ENCODE measurements at places on chromosomes 13 and 19.

GRCh38 chr19:13996928-13997630 is 9.0 kb downstream of the RFX1 start:
- DNase-seq = no peak

DNA sequence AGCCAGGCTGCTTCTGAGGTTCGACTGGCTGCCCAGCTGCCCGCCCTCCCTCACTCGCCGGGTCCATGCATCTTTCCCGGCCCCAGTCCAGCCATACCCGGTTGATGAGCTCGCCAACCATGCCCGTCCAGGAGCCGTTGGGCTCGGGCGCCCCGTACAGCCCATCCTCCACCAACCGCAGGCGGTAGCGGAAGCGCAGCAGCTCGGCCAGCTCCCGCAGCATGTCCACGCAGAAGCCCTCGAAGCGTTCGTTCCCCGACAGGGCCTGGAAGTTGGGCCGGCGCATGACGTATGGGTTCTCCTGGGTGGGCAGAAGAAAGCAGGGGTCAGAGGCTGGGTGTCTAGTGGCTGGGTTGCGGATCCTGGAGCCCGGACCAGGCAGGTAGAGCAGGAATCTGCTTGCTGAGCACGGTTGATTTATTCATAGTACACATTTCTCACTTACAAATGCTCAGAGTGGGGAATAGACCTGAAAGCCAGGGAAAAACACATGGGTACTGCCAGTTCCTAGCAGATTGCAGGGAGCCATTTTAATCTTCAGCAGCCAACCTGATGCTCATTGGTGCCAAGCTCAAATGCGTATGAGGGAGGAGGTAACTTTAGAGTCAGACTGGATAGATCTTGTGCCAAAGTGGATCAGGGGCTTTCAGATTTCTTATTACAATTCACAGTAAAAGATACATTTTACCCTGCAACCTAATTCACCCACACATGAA is 27.4 kb downstream of the GRIK5 start:
- no peak for DNase-seq

GRCh38 chr13:59991395-59991794 is 172.3 kb downstream of the DIAPH3 start:
- no peak for DNase-seq

DNA sequence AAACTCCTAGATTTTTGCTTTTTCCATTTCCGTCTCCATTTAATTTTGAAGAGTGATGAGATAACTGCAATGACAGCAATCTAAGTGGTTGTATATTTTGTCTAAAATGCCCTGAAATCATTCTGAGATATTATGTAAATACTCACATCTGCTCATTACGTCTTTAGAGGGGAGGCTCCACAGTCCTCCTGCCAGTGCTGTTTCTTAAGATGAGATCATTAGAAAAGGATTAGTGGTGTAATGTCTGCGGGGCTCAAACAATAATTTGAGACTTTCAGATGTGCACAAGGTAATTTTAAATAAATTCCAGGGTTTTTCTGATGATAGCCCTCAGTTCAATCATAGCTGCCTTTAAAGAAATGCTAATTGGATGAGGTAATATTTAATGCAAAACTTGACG is 437.9 kb downstream of the FOXO1 start:
- DNase-seq = no peak

DNA sequence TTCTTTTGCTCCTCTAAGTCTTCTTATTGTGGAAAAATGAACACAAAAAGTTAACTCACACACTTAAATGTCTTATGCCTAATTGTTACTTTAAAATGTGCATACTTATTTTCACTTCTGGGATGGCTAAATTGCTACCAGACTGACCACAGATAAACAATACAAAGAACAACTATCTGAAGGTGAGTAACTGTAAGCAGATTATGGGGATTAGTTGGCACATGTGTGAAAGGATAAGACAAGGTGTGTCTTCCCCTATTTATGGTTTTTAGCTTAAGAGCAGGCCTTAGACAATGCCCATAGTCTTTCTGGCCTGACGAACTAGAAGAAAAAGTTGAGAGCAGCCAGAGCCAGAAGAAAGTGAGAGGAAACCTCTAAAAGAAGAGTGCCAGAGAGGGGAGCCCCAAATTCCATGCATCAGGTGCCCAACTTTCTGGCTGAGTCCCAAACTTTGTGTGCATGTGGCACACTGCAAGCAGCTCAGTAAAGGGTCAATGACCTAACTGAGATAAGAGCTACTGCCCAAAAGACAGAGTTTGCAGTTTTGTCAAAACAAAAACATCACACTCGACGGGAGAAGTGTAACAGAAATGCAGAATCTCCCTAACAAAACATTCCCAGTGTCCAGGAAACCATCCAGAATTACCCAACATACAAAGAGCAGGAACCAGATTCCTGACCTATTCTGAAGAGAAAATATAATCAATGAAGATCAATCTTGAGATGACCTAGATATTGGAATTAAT is 375.4 kb downstream of the KCNRG start:
- no peak for DNase-seq

DNA sequence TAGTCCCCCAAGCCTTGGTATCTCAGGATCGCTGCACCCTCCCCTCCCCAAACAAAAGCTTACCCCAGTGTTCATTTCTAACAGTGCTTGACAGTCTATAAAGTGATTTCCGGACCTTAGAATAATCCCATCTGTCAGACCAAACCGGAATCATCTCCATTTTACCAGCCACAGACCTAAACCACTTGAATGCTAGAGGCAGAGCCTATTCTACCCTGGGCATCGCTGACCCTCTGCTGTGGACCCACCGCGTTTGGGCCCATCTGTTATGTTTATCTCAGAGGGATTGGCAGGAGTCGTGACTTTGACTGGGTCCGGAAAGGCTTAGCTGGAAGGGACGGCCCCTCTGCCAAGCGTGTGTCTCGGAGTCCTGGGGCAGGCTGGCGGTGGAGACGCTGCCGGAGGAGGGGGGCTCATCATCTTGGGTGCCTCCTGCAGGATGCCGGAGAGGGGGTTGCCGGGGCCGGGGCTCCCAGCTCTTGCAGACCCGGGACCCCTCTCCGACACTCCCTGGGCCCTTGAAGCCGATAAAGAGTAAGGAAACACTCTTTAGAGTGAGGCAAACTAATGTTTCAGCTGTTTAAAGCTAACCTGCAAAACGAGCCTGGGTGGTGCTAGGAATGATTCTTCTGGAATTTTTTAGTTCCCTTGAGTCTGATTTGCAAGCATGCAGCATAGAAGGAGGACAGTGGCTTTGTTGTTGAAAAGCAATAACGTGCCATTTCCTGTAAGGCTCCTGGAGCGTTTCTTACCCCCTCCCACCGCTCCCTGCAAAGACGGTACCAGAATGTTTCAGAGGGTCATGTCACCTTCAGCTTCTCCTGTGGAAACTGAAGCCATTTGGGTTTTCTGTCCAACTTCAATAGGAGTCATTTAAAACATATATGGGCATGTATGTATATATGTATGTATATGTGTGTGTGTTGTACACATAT is 1.3 kb downstream of the SLC25A42 start:
- DNase-seq = no peak

- DNase-seq = no peak
These were observed 1120.0 kb upstream of the ATXN8OS start for GRCh38 chr13:68987585-68987984.

DNA sequence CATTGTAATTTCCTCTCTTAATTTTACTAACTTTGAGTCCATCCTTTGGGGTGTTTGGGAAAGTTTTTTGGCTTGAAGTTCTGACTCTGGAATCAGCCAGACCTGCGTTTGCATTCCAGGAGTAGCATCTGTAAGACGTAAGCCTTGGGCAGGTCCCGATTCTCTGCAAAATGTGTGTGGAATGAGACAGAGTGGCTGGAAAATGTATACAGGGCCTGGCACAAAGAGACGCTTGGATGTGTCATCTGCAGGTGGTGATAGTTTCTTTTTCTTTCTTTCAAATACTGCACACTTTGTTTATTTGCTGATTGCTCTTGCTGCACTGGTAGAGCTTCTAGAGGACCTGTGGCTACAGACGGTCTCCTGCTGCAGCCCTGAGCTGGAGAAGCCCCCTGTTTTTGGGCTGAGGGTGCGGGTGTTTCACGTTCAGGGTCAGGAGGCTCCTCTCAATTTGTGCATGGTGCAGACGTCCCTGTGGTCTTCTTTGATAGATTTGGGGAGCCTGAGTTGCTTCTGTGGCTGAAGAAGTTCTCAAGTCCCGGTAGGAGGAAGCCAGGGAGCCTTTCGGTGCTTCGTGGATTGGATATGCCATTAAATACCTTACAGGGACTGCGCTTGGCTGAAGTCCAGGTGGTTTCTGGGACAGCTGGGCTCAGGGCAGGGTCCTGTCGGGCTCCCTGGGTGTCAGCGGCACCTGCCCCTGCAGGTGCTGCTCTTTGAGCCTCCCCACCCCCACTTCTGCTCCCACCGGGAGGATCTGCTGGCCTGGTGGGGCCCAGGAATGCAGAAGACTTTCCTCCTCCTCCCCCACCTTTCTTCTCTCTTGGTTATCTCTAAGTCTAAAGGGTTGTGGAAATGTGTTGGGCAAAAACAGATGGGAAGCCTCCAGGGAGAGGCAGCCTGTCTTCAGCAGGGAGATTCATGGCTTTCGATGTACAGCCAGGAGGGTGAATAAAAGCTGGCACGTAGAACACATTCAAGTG is 44.0 kb upstream of the GAS6 start:
- DNase-seq = no peak

DNA sequence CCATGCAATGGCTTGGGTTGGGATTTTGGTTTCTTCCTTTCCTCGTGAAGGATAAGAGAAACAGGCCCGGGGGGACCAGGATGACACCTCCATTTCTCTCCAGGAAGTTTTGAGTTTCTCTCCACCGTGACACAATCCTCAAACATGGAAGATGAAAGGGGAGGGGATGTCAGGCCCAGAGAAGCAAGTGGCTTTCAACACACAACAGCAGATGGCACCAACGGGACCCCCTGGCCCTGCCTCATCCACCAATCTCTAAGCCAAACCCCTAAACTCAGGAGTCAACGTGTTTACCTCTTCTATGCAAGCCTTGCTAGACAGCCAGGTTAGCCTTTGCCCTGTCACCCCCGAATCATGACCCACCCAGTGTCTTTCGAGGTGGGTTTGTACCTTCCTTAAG is 24.1 kb downstream of the SPC24 start:
- DNase-seq = no peak

DNA sequence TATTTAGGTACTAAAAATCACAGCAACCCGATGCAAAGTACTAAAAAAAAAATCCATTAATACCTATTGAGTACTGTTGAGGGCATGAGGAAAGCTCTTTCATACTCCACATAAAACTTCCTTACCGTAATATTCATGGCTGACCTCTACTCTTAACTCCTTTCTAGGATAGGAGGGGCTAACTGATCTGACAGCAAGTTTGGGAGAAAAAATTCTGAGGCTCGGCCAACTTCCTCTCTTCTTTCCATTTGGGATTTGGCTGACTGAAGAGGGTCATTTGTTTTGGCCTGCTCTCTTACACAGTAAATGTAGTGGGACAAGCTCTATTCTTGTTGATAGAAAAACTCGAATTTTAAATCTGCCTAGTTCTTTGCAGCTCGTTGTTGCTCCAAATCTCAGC is 9.4 kb upstream of the USPL1 start:
- DNase-seq = no peak

- no peak for DNase-seq
These were observed 712 bp upstream of the RINL start for GRCh38 chr19:38878575-38879399.

DNA sequence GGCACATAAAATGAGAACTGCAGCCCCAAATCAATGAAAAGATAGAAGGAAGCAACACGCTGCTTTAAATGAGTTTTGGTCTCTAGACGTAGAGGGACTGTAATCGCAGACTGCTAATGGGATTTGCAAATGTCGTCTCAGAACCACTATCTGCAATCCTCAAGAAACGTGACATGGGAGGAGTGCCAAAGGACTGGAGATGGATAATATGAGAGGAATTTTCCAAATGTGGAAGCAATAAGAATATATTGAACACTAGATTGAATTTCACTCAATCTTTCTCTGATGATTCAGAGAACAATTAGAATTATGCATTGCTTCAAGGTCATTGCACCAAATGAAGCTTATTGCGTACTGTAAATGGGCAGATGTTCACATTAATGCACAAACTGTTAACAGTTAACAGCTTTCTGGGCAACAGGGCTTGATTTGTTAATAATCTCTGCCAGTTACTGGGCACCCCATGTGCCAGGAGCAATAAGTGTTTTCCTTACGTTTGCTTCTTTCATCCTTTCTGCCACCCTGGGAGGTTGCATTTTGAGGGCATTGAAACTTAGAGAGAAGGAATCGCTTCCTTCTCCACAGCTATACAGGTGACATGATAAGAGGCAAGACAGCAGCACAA is 62.8 kb upstream of the WASF3 start:
- no peak for DNase-seq

DNA sequence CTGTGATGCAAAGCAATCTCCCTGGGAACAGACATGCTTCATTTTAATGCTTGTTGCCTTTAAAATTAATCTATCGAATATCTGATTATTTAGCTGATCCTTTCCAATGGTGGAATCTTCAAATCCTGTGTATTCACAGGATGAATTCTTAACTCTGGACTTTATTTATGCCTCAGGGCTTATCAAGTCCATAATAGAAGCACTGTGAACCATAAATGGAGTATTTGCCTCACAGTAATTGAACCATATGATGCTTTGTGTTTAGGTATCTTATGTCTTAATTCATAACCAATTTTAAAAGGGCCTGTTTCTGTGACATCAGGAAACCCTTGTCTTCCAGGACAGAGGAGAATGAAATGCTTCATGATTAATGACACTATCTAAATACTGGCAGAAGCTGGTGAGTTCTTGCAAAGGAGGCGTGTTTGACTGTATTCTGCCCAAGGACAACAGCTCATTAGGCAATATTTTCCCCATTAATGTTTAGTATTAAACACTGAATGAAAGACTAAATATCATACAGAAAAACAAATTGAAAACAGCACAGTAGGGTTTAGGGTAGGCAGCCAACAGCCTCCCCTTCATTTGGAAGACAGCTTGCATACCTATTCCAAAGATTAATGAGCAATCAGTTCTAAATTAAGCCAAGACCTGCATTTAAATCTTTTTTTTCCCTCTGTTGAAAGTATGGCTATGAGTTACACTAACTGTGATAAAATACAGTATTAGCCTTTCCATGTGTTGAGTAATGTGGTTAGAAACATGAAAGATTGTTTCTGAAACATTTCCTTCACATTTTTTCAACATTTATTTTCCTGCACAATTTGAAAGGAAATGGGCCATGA is 709.4 kb downstream of the PCDH9 start:
- no peak for DNase-seq

DNA sequence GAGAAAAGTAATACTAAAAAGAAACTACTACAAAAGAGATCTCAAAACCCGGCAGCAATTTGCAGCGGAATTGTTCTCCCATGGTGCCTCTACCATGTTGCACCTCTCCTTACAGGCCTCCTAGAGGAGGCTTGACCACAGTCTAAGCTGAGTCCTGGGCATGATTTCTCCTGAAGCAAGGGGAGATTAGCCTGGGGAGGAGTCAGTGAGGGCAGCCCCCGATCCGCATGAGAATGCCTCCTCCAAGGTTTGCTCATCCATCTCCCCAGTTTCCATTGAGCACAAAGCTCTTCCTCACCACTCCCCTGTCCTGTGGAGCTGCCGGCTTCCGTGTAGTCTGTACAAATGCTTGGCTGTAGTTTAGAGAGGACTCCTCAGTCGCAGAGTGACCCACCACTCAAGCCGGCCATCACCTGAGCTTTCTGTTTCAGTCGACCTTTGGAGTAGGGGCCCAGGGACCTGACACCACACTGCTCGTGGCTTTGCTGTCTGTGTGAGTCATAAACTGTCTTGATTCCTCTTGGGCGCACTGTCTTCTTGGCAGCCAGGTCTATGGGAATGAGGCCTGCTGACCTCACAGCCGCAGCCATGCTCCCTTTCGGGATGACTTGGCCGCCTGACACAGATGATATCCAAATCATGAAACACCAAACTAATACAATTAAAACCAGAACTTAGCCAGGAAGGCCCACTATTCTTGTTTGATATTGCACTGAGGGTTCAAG is 72.3 kb downstream of the C1QTNF9 start:
- DNase-seq = no peak

Measured in stimulated activated CD8-positive, alpha-beta memory T cell treated with anti-CD3 and anti-CD28 coated beads, Interleukin-4, amount 100 ng/mL, for 1 hour (primary cell).